ENCODE measurements at places on chromosomes 5 and 9. TPM values are rescaled to one million over a fixed set of nuclear protein-coding genes. Genes with fewer than 3 reads are reported as not detected.

Gene IFNB1
- total RNA-seq, result 0.23 TPM

GRCh38 chr9:34665067-34665380, 2.6 kb upstream of the CCL27 start:
- H3K27ac ChIP-seq, result peak overlapping the region; percentile 84
- peaks cover 31% of the 10 kb centered on the region for H3K4me1 ChIP-seq
- H3K4me3 ChIP-seq, result peak overlapping the region; percentile 88
- H3K36me3 ChIP-seq, result peaks cover 22% of the 10 kb centered on the region
- no peak for DNase-seq

DNA sequence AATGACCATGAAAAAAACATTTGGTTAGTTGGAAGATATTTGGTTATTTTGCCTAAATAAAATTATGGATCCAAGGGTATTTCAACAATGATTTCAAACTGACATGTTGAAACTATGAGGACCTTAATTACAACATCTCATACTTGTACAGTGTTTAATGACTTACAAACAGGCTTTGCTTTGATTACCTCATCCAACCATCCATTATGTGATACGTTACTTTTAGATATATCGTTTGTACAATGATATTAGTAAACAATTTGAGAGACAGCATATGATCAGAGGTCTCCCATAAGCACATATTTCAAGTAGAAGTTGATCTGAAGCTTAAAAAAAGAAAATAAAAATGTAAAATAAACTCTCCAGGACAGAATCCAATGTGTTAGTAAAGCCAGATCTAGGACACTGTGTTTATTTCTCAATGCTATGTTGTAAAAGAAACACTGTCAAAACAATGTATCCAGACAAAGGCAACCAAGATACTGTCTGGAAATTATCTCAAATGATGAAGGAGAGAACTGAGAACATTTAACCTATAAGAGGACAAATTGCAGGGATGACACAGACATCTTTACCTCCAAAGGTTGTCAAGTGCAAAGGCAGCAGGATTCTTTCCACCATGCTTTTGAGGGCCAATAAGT, 116.0 kb upstream of the TARS1 start:
- H3K4me3 ChIP-seq, result no peak overlapping the region
- H3K27me3 ChIP-seq, result no peaks in the 10 kb centered on the region
- no peak for DNase-seq

GRCh38 chr5:137507150-137507549, 8.0 kb upstream of the SPOCK1 start:
- DNase-seq, result no peak
- H3K27me3 ChIP-seq, result no peaks in the 10 kb centered on the region
- H3K4me3 ChIP-seq, result no peak overlapping the region
- no peaks in the 10 kb centered on the region for H3K36me3 ChIP-seq
- H3K27ac ChIP-seq, result no peak overlapping the region

- peaks cover 1% of the 10 kb centered on the region for H3K27me3 ChIP-seq
- no peaks in the 10 kb centered on the region for H3K4me1 ChIP-seq
- H3K36me3 ChIP-seq, result no peaks in the 10 kb centered on the region
- H3K27ac ChIP-seq, result no peak overlapping the region
These were observed 83.2 kb upstream of the IRX4 start for GRCh38 chr5:1965925-1966324.

Gene NMUR2
- total RNA-seq, result not detected

GRCh38 chr9:120609636-120610035, 29.7 kb upstream of the CDK5RAP2 start:
- H3K4me1 ChIP-seq, result no peaks in the 10 kb centered on the region
- no peak overlapping the region for H3K27ac ChIP-seq
- peaks cover 14% of the 10 kb centered on the region for H3K36me3 ChIP-seq

All from activated T-helper 1 cell treated with anti-CD3 and anti-CD28 coated beads, Interleukin-12 subunit alpha, Interleukin-12 subunit beta, Interleukin-2, Interleukin-4 antibody, amounts not matched to agents 30 ng/mL and 10 ng/mL and 1 ng/mL, durations not matched to agents 14 hours and 24 hours and 36 hours (primary cell).